ENCODE measurements at places on chromosomes 3 and 15.

DNA sequence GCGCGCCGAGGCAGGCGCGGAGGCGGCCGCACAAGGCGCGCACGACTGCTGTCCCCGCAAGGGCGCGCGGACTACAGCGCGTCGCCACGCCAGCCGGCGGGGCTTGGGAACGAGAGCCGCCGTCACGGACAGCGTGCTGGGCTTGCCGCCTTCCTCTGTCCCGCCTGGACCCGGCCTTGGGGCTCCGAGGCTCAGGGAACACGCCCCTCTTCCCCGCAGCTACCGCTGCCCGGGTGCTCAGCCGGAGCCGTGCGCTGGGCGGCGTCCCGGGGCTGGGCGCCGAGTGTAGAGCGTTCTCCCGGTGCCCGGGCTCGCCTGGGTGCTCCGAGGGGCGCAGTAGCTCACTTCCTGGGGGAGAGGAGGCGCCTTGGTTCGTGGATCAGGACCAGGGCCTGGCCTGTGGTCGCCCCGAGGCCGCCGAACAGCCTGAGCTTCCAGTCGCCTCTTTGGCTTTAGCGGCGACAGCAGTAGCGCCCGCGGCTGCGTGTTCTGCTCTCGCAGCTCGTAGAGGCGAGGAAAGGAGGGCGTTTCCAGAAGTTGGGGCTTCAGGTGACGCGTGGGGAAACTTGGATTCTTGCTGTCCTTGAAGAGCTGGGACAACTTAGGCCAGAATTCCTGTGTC is 226.7 kb upstream of the C2CD4B start:
- no peak for DNase-seq

DNA sequence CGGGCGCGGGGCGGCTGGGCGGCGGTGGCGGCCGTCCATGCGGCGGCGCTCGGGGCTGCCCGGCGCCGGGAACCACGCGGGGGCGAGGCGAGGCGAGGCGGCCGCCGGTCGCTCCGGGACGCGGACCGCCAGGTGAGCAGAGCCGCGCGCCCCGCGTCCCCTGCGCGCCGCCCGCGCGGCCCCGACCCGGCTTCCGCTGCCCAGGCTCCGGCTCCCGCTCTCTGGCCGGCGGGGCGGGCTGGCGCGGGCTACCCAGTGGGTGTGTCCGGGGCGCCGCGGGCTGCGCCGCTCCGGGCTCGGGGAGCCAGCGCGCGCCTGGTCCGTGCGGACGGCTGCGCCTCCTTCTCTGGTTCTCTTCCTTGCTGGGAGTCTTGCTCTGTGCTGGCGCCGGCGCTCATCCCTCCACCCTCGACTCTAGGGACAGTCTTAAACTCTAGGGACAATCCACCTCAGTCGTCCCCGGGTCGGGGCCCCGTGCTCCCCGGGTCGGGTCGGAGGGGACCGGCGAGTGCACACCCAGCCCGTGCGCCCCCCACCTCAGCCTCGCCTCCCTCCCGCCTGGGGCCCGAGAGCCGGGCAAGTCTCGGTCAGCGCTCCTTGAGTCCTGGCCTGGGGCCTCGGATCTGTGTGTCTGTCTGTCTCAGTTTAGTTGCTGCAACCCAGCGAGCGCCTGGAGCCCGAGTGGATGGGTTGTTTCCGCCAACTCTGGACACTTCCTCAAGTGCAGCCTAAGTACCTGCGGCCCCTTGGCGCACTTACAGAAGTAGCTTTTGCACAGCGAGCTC is 488 bp downstream of the THSD4 start:
- no peak for DNase-seq

DNA sequence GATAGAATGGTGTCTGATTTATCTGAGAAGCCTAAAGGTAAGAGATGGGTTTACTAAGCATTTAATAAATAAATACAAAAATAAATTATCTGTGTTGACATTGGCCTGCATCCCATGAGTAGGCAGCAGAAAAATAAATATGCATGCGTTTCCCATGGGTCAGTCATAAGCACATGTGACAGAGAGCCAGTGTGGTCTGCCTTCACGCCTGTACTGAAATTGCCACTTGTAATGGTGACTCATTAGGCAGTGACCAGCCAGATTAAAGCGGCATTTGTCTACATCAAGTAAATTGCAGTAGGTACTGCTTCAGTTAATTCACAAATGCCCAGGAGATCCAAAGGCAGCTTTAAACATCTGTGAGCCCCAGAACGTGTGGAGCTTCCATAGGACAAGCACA is 399.6 kb downstream of the NAALADL2 start:
- no peak for DNase-seq

DNA sequence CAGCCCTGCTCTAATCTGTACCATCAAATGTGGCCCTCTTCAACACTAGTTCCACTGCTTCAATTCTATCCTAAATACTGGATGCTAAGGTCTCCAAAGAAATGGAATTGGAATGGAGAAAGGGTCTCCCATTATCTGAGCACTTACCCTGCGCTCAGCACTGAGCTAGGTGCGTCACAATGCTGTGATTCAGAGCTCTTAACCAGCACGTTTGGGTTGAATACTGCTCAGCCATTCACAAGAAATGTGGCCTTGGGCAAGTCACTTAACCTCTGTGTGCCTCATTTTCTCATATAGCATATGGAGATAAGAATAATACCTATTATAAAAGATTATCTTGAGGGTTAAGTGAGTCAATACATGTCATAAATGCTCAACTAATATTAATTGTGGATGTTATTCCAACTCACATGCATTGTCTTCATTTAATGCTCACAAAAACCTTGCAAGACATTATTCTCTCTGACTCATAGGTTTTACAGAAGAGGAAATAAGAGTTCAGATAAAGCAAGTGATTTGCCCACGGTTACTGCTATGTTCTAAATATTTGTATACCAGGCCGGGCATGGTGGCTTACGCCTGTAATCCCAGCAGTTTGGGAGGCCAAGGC is 27.4 kb upstream of the SRGAP3 start:
- no peak for DNase-seq

DNA sequence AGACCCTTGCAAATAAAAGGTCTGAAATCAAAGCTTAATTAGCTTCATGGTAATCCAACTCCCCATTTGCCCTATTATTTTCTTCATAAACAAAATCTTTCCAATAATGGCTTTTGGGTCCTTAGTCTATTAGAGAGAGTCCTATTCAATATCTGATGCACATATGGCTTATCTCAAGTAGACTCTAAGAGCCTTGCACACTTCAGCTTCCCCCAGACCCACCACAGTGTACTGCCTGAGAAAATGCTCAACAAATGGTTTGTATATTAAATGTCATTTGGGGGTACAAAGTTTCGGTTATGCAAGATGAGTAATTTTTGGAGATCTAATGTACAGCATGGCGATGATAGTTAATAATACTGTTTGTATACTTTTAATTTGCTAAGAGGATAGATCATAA is 28.9 kb downstream of the FSTL1 start:
- no peak for DNase-seq

- DNase-seq, result no peak
Measured at GRCh38 chr3:101852983-101853840, 3.9 kb downstream of the NFKBIZ start.

DNA sequence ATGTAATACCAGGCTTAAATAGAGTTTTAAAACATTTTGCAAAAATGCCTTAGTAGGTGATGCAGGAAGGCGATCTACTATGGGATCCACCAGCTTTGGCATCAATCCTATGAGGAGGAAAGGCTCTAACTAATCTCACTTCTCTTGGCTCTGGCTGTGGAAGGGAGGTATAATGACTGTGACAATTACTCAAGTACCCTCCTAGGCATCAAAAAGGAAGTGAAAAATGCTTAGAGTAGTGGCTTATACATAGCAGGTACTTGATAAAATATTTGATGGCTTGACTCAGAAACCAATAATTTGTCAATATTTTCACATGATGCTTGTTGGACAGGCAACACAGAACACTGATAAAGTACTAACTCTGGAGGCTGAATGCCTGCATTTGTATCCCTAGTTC is 34.1 kb upstream of the SERPINI2 start:
- DNase-seq, result no peak

GRCh38 chr3:13305623-13306022 is 114.5 kb downstream of the NUP210 start:
- DNase-seq, result no peak

GRCh38 chr3:14725013-14725412 is 50.1 kb downstream of the C3orf20 start:
- peak; percentile 8 for DNase-seq

- DNase-seq, result no peak
Measured at GRCh38 chr3:5727743-5728484, 540.4 kb downstream of the EDEM1 start.

- DNase-seq, result no peak
Measured at GRCh38 chr3:29612536-29612935, 331.7 kb downstream of the RBMS3 start.

DNA sequence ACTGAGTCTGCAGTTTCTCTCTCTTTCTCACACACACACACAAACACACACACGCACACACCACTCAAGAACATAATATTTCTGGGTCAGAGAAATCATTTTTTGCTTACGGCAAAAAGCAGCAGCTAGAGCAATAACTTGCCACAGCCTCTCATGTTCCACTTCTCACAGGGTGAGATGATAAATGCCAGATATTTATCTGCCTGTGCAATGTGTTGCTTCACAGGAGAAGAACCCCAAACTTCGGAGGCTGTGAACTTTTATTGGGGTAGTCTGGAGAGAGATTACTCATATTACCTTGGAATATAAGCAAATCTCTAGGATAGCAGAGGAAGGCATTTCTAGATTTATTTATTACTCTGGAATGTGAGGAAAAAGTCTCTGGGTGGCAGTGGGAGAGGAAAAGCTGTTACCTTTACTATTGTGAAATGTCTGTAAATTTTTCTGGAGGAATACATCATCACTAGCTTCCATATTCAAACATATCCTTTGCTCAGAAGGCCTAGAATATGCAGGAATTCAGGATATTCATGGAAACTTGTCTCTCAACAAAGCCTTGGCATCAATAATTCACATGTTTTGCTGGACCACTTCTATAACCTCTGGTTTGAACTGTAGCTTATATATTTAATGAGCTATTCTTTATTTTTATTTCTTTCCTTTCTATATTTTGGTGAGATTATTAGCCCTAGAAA is 369.2 kb downstream of the NSUN3 start:
- no peak for DNase-seq

DNA sequence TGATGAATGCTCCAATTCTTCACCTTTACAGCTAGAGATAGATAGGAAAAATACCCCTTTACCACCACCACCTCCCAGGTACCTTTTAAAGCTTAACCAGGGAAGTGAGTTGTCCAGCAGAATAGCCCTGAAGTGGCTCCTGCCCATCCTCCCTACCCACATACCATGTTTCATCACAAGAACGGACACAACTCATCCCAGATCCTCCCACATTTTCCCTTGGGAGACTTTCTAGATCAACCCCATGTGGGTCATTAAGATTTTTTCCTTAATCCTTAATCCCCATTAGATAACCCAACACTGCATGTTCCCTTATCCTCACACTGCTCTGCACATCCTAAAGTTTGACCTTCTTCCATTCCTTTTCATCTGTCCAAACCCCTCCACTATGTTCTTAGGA is 69.3 kb downstream of the CHST2 start:
- no peak for DNase-seq

DNA sequence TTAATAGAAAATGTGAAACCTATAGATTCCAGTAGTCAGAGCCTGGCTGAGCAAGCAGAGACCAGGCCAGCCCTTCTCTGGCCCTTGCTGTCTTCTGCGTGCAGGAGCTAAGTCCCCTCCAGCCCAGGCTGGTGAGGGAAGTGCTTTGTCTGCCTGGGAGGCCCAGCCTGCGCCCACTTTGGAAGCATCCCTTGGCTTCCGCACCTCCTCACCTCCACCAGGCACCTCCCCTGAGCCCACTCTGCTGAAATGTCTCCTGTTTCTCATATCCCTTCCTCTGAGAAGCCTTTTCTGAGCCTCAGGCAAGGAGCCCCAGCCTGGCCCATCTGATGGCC is 45.3 kb downstream of the ALDH1L1 start:
- DNase-seq, result no peak

- no peak for DNase-seq
Measured at GRCh38 chr15:39354189-39354588, 226.7 kb upstream of the THBS1 start.

GRCh38 chr3:48408823-48409281 is 21.0 kb downstream of the PLXNB1 start:
- no peak for DNase-seq

DNA sequence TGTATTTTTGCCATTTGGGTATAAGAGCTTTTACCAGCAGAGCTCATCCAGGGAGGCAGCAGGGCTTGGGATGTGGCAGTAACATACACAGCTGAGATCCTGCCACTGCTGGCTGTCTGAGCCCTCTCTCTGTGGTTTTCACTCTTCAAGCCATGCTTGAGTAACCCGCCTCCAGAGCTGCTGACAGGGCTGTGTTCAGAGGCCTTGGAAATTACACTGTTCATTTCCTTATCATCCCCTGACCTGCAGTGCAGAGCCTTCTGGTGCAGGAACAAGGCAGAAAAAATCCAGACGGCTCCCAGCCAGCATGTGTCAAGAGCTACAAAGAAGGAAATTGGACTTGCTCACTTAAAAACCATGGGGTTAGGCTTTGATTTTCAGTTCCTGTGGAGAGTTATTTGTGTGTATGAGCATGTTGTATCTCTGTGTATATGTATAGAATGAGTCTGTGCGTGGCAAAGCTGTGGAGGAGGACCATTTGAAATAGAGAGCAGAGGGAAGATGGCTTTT is 47.0 kb downstream of the ZNF609 start:
- peak; percentile 66 for DNase-seq

GRCh38 chr15:72783004-72783639 is 436 bp downstream of the ADPGK start:
- DNase-seq, result no peak

GRCh38 chr3:42159706-42160472 is 68.7 kb downstream of the TRAK1 start:
- no peak for DNase-seq

GRCh38 chr3:55609230-55609827 is 122.2 kb upstream of the WNT5A start:
- DNase-seq, result no peak

DNA sequence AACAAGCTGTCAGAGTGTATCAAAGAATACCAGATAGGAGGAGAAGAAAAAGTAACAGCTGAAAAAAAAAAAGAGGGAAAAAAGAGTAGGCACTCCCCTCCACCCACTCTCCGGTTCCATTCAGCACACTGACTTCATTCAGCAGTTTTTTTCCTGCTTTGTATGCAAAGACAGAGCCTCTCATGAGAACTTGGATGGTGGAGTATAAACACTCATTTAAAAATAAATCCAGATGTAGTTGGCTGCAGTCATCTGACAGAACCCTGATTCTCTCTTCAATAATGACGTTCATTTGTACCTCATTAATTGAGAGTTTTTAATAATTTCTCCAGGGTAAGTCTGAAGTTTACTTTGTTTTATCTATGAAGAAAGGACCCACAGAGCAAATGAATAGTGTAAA is 81.0 kb downstream of the TMEM108 start:
- DNase-seq, result no peak

Data from left renal cortex interstitium (tissue), 4 donors.